ENCODE measurements at places on chromosomes 2 and 18.

DNA sequence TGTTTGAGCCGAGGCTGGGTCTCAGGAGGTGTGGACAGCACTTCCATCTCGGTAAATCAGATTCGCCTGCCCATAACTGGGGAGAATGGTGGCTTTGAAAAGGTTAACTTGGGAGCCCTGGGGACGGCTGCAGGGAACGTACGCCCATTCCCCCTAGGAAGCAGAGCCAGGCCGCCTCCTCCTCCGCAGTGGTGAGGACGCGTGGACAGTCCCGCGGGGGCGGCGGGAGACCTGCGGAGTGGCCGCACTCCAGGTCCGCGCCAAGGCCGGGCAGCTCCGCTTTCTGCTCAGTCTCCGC, 845 bp upstream of the MYCN start:
- no peak for DNase-seq

- DNase-seq = peak; percentile 70
Measured at GRCh38 chr2:12543978-12544558, 172.7 kb upstream of the TRIB2 start.

- no peak for DNase-seq
Measured at GRCh38 chr18:60541661-60542060, 169.1 kb upstream of the MC4R start.

DNA sequence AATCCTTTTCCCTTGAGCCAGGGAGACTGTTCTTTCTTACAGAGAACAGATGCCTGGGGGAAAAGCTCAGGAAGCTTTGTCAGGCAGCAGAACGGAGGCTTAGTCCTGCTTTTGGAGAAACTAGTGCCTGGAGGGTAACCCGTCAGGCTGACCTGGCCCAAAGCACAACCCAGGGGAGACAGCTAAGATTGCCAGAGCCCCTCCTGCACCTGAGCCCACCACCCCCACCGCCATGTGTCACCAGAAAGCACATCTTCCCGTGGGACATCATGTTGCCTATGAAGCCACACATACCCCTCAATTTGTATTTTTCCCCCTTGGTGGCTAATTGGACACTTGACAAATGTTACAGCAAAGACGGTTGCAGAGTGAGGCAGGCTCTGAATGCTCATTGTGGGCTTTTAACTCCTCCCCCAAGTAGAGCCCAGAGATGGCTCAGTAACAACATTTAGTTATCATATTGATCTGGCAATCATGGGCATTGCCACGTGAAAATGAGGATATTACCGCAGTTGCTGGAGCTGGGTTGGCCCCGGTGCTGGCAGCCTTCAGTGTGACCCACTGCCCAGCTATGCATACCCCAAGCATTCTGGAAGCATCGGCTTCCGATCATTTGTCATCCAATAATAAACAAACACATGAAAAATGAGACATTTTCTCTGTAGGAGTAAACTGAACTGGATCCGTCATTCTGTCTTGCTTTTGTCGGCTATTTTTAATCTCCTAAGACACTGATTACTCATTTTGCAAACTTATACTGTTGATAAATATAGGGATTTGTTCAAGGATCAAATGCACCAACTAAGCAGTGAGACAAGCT, 229.5 kb downstream of the ATAD2B start:
- no peak for DNase-seq

DNA sequence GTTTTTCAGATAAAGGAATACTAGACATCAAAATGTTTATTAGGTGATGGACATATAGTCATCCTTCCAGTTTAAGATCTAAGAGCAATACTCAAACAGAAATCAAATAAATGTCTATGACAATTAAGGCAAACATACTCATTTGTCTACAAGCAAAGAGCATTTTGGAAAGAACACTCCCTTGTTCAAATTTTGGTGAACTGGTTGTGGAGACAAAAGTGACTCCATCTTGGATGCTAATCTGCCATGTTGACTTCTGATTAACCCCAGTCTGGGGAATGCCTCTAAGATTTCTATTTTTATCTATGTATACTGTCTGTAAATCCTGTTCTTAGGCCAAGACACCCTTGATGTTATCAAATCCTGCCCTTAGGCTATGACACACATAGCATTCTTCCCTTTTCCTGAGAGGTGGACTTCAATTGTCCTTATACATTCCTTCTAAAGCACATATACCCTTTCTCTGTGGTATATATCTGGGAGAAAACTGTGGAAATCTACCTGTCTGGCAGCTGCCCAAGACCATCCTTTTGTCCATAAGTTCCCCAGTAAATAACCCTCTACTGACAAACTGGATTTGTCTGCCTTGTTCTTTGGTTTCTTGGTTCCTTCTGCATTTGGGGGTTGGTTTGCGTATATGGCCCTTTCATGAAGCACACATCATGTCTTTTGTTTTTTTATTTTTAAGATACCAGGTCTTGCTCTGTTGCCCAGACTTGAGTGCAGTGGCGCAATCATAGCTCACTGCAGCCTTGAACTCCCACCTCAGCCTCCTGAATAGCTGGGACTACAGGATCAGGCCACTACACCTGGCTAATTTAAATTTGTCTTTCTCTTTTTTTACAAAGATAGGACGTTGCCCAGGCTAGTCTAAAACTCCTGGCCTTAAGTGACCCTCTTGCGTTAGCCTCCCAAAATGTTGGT, 12.5 kb upstream of the PLEKHM3 start:
- no peak for DNase-seq

All from fibroblast of skin of scalp (primary cell).